SK-N-MC (cell line): ENCODE measurements at places on chromosomes 4 and X.

- no peak for DNase-seq
Measured at GRCh38 chr4:1253831-1254230, 4.9 kb upstream of the CTBP1 start.

GRCh38 chr4:105389167-105389566 lies 84.7 kb downstream of the PPA2 start:
- DNase-seq: no peak

- no peak for DNase-seq
Measured at GRCh38 chr4:167906851-167907250, 185.5 kb upstream of the ANXA10 start.

- DNase-seq: no peak
Measured at GRCh38 chr4:173088144-173088543, 80.5 kb upstream of the GALNT7 start.

DNA sequence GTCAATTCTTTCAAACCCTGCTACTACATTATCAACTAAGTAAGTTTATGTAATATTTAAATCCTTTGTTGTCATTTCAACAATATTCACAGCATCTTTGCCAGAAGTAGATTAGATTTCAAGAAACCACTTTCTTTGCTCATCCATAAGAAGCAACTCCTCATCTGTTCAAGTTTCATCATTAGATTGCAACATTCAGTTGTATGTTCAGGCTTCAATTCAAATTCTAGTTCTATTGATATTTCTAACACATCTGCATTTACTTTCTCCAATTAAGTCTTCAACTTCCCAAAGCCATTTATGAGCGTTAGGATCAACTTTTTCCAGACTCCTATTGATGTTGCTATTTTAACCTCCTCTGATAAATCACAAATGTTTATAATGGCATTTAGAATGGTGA lies 66.1 kb downstream of the BMP3 start:
- no peak for DNase-seq

GRCh38 chr4:95694411-95694810 lies 145.5 kb upstream of the PDHA2 start:
- DNase-seq: no peak

DNA sequence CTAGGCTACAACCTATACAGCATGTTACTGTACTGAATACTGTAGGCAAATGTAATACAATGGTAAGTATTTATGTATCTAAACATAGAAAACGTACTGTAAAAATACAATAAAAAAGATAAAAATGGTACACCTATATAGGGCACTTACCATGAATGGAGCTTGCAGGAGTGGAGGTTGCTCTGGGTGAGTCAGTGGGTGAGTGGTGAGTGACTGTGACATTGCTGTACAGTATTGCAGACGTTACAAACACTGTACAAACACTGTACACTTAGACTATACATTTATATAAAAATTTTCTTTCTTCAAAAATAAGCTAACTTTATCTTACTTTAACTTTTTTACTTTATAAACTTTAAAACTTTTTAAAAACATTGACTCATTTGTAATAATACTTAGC lies 190.3 kb upstream of the NR3C2 start:
- DNase-seq: no peak

- no peak for DNase-seq
Measured at GRCh38 chrX:107204068-107204605, 2.1 kb downstream of the NUP62CL start.

GRCh38 chrX:16319929-16320328 lies 152.6 kb downstream of the MAGEB17 start:
- no peak for DNase-seq

DNA sequence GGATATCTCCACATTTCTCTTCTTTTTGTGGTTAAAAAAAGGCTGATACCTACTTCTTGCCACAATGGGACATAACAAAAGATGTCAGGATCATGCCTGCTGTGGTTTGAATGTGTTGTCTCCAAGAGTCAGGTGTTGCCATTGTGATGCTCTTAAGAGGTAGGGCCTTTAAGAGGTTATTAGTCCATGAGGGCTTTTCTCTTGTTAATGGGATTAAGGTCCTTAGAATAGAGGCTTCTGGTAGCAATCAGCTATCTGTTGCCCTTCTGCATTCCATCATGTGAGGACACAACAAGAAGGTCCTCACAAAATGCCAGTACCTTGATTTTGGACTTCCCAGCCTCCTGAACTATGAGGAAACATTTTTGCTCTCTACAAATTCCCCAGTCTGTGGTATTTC lies 191.4 kb downstream of the GBA3 start:
- no peak for DNase-seq

GRCh38 chrX:155143959-155144548 lies 72.2 kb upstream of the VBP1 start:
- no peak for DNase-seq

DNA sequence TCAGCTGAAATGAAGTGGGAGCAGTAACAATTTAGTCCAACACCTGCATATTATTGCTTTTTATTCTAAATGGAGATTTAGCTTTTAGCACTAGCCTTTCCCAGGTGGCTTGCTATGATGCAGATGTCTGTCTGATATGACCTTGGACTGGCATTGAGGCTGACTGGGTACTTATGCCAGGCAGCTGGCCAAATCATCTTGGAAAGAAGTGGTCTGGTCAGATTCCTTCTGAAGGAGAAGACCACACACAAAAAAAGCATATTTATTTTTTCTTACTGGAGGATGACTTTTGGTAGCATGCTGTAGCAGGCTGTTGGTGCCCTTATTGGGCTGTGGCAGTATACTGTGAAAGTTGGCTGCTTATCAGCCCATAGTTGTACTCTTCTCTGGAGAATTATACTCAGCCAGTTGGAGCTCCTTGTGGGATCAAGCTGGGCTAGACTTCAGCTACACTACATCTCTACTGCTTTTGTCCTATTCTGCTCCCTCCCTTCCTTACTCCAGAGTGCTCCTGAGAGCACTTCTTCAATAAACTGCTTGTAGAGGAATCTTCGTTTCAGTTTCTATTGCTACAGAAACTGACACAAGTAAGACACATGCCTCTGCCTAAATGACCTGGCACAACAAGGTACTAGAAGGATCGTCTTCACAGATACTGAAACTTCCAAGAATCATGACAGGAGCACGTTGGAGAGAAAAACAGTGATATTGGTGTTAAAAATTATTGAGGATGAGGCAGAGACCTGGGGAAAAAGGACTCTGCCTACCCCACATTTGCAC lies 196.8 kb upstream of the RPS6KA3 start:
- DNase-seq: no peak

DNA sequence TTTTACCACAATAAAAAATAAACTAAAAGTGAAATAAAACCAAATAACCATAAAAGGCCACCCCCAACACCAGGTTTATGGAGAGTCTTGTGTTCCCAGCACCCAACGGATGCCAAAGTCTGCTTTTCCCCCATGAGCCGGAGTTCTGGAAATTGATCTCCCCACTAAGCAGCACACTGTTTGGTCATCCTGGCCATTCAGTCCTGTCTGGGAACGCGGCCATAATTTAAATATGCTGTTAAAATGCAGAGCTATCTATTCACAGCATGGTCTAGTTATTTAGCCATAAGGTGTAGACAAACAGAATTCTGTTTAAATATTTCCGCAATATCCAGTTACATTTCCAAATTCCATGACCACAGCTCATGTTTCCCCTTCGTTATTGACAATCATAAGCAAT lies 129.6 kb upstream of the TBL1X start:
- DNase-seq: no peak

DNA sequence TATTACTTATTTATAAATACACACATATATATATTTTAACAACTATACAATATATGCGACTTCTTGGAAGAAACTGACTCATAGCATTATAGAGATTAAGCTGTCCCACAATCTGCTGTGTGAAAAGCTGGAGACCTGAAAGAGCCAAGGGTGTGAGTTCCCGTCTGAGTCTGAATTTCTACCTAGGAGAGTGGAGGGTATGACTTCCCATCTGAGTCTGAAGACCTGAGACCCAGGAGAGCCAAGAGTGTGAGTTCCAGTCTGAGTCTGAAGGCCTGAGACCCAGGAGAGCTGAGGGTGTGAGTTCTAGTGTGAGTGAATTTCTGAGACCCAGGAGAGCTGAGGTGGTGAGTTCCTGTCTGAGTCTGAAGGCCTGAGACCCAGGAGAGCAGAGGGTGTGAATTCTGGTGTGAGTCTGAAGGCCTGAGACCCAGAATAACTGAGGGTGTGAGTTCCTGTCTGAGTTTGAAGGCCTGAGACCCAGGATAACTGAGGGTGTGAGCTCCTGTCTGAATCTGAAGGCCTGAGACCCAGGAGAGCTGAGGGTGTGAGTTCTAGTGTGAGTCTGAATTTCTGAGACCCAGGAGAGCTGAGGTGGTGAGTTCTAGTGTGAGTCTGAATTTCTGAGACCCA lies 8.9 kb upstream of the P2RY8 start:
- DNase-seq: no peak

DNA sequence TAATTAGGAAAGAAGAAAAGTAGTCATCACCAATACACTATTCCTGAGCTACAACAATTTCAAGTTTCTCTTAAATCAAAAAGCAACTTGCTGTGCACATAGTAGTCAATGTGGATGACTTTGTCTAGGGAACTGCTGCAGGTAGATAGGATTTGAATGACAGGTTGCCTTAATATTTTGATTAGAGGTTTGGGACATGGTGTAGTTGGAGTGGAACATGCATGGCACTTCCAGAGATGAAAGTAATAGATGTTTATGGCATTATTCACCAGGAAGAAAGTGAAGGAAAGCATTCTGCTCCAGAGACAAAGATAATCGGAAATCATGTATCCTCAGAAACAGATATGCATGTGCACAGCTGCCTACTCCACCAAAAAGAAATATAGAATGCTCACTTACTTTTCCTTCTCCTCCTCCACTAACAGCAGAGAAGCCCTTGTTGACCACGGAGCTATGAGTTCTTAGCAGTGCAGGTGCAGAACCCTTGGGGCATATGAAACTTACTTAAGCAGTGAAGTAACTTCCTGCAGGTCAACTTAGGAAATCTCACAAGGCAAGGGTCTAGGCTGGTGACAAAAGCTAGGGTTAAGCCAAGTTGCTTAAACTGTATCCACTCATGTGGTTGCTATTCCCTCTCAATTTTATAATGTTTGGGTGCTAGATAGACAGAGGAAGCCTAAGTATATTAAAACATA lies 390.8 kb downstream of the HNRNPD start:
- DNase-seq: no peak

DNA sequence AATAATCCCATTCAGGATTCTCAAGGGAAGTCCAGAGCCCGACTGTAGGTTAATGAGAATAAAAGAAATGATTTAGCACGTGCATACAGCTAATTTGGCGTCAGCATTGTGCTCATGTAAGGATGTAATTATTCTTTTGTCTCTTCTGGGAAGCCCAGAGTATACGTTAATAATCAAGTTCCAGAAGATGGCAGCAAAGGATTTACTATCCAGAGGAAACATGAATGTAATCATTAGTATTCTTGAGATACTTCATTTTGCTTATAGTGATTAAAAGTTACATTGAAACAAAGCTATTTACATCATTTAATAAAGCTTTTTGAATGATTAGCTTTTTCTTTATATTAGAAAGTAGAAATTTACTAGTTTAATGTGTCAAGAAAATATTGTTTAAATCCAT lies 27.1 kb upstream of the MAP9 start:
- DNase-seq: peak; percentile 39

DNA sequence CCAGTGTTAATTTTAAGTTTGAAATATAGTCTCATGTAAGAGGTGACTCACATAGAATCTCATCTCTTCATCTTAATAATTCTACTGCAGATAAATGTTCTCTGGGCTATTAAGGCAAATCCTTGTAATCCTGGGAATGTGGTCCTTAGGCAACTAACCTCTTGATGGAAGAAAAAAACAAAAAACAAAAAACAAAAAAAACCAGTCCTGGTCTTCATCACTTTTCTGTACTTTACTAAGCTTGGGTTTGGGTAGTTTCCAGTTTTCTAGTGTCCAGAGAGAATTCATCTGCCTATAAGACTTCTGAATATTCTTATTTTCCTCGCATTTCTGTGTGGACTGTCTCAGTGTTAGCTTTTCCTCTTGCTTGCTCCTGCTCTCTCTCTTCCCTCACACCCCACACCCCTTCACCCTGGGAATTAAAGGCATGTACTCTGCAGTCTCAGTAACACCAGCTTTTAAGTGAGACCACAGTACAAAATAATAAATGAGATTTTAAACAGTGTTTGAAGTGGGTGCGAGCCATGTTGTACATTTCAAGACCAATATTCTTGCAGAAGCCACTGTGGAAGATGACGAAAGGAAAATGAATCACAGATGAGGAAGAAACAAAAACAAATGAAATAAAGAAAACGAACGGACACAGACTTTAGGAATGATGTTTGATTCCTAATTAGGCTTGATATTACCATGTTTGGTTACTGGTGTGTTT lies 51.7 kb downstream of the HAND2 start:
- DNase-seq: no peak

- DNase-seq: no peak
Measured at GRCh38 chr4:183080372-183081115, 18.5 kb upstream of the WWC2 start.

- DNase-seq: no peak
Measured at GRCh38 chr4:89757154-89757719, 79.7 kb downstream of the SNCA start.

DNA sequence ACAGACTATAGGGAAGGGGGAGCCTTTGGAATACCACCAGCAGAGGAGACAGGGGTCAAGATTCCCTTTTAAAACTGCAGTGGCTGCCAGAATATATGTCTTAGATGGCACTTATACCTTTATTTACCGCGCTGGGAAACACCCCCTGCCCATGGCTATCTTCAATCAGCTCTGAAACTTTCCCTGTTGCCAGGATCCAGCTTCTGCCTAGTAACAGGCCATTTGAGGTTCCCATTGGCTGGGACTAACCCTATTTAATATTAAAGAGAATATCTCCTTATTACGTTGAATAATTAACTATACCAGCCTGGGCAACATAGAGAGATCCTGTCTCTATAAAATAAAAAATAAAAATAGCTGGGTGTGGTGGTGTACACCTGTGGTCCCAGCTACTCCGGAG lies 23.8 kb downstream of the SOWAHB start:
- DNase-seq: no peak

- no peak for DNase-seq
Measured at GRCh38 chr4:180058691-180059215, 2184.4 kb upstream of the TENM3 start.

DNA sequence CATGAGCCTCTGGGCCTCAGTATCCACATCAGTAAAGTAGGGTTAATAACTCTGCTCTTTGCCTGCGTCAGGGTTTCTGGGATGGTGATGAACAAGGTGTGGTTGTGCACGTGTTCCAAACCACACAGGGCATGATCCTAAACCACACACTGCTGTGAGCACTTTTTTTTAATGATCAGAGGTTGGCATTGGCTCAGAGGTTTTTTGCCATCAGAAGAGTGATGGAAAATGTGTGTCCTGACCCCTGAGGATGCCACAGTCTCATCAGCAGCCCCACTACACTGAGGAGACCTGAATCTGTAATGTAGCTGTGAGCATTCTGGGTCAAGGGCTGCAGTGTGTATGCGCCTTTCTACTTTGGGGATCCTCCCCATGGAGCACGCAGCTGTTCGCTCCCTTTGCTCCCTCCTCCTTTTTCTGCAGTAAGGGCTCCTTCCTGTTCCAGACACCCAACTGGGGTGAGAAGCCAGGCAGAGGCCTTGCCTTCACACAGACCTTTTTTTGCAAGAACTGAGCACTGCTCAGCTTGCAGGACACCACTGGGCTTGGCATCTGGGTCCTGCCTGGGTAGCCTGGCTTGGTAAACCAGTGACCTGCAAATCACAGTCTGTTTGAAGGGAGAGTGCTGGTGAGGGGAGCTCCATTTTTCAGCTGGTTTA lies 87.5 kb downstream of the MAMLD1 start:
- no peak for DNase-seq

- no peak for DNase-seq
Measured at GRCh38 chr4:150849016-150849415, 166.1 kb downstream of the LRBA start.
